Upper lobe of right lung (tissue), 1 donor: ENCODE measurements at places on chromosomes 12 and 14. TPM values are rescaled to one million over a fixed set of nuclear protein-coding genes. Genes with fewer than 3 reads are reported as not detected.
A peak's percentile ranks its signal among the peaks of the same experiment; 100 is the strongest.

- no peaks in the 10 kb centered on the region for H3K27me3 ChIP-seq
- H3K4me3 ChIP-seq = no peak overlapping the region
- H3K27ac ChIP-seq = no peak overlapping the region
- no peaks in the 10 kb centered on the region for H3K4me1 ChIP-seq
- no peaks in the 10 kb centered on the region for H3K36me3 ChIP-seq
- no peak for DNase-seq
These were observed 16.4 kb downstream of the HNF1A start for GRCh38 chr12:120994589-120995337.

DNA sequence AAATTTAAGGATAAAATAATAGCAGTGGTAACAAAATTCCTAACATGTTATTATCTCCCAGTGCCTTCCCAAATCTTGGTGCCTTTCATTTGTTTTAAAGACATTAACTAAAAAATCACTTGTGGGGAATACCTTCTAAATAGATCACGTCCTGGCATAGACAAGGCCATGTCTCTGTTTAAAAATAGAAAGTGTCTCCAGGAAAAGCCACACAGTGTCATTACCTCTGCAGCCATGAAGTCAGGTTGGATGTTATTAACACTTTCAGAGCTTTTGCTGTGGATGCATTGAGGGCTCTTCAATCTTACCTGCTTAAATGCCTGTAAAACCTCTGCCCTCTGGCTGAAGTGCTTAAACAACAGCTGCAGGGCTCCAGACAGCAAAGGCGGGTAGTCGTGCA is 211.1 kb downstream of the ITPR2 start:
- H3K4me3 ChIP-seq = no peak overlapping the region
- peaks cover 59% of the 10 kb centered on the region for H3K36me3 ChIP-seq
- no peaks in the 10 kb centered on the region for H3K4me1 ChIP-seq
- H3K27me3 ChIP-seq = no peaks in the 10 kb centered on the region

Gene FAR2
- total RNA-seq = 13.3 TPM

Gene CLEC2A
- not detected for total RNA-seq

DNA sequence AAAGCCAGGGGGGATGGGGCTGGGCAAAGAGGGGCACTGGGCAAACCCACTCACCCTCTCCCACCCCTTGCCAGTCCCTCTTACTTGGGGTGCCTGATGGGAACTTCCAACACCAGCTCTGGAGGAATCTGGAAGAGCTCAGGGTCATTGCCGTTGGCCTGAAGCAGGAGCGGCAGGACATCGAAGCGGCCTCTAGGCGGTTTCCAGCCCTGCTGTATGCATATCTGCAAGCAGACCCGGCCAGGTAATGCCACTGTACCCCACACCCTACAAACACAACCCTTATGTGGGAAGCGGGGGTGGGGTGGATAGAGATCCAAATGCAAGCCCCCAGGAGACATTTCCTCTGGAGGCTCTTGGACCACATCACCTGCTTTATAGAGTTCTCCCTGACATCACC is 83.6 kb downstream of the NOS1 start:
- no peaks in the 10 kb centered on the region for H3K36me3 ChIP-seq
- H3K4me1 ChIP-seq = no peaks in the 10 kb centered on the region

Gene RAD51AP1
- total RNA-seq = 0.84 TPM

Gene CISTR
- total RNA-seq = not detected

Gene JAG2
- total RNA-seq = 31.2 TPM

Gene PRB2
- not detected for total RNA-seq

DNA sequence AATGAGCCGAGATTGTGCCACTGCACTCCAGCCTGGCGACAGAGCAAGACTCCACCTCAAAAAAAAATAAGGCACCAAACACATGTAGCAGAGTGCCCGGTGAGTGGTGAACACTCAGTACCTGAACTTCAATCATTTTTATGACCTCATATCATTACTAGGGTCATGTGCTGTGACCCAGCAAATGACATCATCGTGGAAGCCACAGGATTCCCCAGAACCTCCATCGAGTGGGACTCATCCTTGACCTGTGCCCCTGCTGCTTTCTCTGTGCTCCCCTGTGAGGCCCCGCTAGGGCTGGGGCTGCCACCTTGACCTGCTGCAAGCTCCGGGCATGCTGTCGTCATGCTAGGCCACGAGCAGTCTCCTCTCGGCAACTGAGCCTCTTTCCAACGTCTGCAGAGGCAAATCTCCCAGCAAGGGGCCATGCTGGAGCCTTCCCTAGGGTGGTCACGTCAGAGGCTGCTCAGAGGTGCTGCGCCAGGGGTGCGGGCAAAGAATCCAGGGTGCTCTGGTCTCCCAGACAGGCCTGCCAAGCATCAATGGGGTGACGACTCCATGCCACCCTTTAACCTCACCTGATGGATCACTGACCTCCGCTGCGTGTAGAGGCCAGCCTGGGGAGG is 18.5 kb downstream of the GLTP start:
- DNase-seq = no peak
- no peak overlapping the region for H3K27ac ChIP-seq

DNA sequence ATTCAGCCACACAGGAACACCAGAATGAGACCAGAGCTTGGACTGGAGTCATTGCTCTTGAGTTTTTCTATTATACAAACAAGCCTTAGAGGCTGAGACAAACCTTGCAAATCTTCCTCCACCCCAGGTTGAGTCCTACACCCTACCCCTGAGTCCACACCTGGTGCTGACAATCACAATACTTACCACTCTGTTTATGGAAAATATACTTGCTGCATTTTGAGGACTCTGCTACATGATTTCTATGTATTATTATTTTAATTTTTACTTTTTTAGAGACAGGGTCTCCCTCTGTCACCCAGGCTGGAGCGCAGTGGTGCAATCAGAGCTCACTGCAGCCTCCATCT is 101.4 kb downstream of the EGLN3 start:
- no peaks in the 10 kb centered on the region for H3K27me3 ChIP-seq
- H3K4me3 ChIP-seq = no peak overlapping the region
- no peak for DNase-seq

DNA sequence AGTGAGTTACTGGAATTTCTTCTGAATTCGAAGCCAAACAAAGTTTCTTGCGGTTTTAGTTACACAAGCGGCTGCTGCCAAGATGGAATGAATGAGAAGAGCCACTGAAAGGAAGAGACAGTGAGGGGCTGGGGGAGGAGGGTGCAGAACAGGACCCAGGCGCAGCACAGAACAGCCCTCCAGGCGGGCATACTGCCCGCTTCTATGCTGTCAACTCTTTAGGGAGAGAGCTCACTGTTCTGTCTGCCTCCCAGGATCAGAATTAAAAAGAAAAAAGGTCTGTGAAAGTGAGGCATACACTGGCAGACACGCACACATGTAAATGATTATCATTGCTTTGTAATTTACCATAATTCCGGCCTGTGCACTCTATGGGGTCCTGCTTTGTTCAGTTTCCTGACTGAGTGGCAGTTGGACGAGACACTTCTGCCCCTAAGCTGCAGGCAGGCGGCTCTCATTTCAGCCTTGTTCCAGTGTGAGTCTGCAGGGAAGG is 231.6 kb downstream of the CACNA1C start:
- peak overlapping the region; percentile 47 for H3K27ac ChIP-seq
- no peaks in the 10 kb centered on the region for H3K36me3 ChIP-seq
- H3K4me3 ChIP-seq = no peak overlapping the region
- no peaks in the 10 kb centered on the region for H3K27me3 ChIP-seq

- H3K27me3 ChIP-seq = no peaks in the 10 kb centered on the region
- DNase-seq = no peak
- H3K36me3 ChIP-seq = no peaks in the 10 kb centered on the region
- H3K4me3 ChIP-seq = no peak overlapping the region
These were observed 36.6 kb upstream of the TRIM9 start for GRCh38 chr14:51131516-51131915.

- H3K36me3 ChIP-seq = peaks cover 23% of the 10 kb centered on the region
- H3K4me3 ChIP-seq = no peak overlapping the region
- no peak overlapping the region for H3K27ac ChIP-seq
- H3K27me3 ChIP-seq = no peaks in the 10 kb centered on the region
- no peak for DNase-seq
These were observed 12.4 kb downstream of the TECPR2 start for GRCh38 chr14:102375119-102375518.

DNA sequence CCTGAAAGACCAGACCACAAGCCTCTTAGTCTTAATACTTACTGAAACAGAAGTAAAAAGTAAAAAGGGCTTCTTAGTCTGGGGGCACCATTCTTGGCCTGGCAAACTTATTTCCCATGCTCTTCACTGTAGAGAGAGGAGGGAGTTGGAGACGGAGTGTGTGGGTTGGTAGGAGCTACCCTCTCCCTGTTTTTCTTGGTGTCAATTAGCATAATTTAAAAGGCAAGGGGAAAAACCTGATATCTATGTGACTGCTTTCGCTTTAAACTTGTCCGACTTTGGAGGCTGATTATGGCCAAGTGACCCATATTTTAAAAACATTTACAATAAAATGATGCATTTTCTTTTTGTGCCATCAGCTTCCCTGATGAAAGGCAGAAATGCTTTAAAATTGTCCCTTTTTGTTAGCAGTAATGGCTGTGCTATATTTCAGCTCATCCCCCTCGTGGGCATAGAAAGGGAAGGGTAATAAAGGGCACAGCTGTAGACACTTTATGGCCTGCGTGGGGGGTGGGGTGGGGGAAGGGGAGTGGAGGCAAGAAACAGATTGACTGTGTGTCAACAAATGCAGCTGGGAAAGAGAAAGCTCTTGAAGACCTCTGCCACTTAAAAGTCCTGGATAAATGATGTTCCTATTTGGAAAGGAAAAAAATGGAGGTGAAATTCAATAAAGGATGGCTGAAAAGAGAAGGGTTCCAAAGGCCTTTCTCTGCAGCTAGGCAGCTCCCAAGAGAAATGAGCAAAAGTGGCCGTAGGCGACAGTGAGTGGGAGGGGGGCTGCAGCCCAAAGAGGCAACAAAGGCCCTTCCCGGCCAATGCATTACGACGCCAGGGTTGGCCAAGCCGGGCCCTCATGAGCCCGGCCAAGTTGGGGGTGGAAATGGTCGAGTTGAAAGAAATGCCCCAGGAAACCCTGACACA is 57.5 kb upstream of the TMEM263 start:
- H3K4me1 ChIP-seq = peaks cover 2% of the 10 kb centered on the region
- peaks cover 5% of the 10 kb centered on the region for H3K27me3 ChIP-seq
- H3K4me3 ChIP-seq = no peak overlapping the region
- DNase-seq = no peak
- H3K27ac ChIP-seq = no peak overlapping the region

DNA sequence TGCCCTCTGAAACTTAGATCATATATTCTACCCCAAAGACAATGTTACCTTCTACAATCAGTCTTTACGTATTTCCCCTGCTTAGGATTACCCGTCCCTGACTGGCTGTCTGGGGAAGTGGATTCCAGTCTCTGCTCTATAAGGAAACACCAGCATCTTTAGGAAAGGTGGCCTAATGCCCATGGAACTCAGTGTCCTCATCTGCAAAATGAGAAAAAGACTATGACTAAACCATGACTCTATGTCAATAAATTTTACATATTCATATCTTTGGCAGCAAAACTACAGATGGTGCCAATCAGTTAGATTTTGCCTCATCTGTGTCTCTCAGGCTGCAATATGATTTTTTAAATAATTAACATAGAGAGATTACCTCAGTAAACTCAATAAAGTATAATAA is 133.8 kb downstream of the ITPR2 start:
- H3K36me3 ChIP-seq = peaks cover 18% of the 10 kb centered on the region
- no peaks in the 10 kb centered on the region for H3K4me1 ChIP-seq
- no peaks in the 10 kb centered on the region for H3K27me3 ChIP-seq
- no peak overlapping the region for H3K27ac ChIP-seq

Gene ADAM21
- not detected for total RNA-seq

DNA sequence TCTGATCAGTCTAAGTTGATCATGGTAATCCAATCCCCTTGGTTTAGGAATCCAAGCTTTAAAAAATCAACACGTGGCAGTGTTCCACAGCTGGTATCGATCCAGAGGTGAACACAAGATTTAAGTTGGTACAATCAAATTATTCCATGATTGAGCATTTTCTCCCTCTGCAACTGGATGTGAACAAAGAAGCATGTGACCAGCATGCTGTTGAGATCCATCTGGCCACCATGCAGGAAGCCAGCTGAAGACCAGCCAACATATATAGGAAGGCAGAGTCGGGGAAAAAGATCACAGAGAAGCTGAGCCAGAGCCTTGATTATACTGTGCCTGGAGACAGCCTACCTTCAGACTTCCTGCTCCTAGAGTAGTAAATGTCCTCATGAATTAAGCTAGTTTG is 158.3 kb downstream of the SEC23A start:
- H3K27ac ChIP-seq = no peak overlapping the region
- no peak for DNase-seq
- H3K36me3 ChIP-seq = no peaks in the 10 kb centered on the region
- no peaks in the 10 kb centered on the region for H3K4me1 ChIP-seq
- no peak overlapping the region for H3K4me3 ChIP-seq

DNA sequence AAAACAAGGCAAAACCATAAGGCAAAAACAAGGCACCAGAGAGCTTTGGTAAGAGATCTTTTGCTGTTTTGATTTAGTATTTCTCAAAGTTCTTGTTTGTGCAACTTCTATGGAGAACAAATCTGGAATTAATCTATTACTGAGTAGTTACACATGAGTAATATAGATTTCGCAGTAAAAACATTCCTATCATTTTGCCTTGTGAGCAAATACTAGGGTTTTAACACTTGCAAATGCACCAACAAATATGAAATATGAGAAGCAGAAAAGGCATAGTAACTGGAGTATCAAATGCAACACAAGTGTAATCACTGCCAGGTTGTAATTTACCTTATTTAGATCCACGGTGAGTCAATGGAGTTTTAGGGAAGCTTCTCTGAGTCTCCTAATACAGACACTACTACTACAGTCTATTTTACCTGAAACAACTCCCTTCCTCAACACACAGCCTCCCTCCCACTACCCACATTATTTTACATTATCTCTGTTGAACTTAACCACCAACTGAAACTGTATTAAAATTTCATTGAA is 324.1 kb downstream of the FLRT2 start:
- no peaks in the 10 kb centered on the region for H3K4me1 ChIP-seq
- H3K27me3 ChIP-seq = no peaks in the 10 kb centered on the region
- no peaks in the 10 kb centered on the region for H3K36me3 ChIP-seq
- DNase-seq = no peak
- H3K4me3 ChIP-seq = no peak overlapping the region
- no peak overlapping the region for H3K27ac ChIP-seq

DNA sequence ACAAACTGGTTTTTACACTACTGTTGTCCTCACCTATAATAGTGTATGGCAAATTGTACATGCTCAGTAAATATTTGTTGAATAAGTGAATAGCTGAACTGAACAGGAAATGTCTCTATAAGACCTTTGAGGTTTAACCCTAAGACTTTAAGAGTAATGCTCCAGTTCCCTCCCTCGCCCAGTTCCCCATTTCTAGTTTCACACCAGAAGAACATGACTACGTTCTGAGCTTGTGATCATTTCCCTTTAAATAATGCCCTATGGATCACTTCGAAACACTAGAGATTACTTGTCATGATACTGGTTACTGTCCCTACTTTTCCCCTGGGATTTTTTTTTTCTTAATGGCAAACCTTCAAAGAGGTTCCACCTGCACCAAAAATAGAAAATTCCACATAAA is 69.3 kb downstream of the PRKD1 start:
- H3K27ac ChIP-seq = no peak overlapping the region
- no peaks in the 10 kb centered on the region for H3K27me3 ChIP-seq
- no peak overlapping the region for H3K4me3 ChIP-seq
- no peak for DNase-seq
- no peaks in the 10 kb centered on the region for H3K4me1 ChIP-seq

Gene COL2A1
- total RNA-seq = not detected
